Astrocyte of the cerebellum (primary cell): ENCODE measurements at places on chromosomes 1 and 21.

DNA sequence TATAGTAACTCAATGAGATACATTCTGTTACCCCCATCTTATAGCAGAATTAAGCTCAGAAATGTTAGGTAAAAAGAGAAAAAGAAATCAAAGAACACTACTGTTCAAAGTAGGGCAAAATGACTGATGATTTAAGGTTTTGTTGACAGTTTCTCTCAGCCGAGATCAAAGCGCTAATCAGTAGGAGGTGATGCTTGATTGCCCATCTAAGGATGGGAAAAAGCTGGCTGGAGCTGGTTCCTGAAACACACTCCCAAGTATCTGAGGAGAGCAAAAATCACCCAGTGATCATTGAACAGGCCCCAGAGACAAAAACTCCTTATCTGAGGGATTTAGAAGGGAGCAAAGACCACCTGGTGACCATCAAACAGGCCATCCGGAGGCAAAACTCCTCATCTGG lies 64.5 kb upstream of the CSF1 start:
- DNase-seq: no peak

GRCh38 chr1:214451596-214451995 lies 99.8 kb downstream of the PTPN14 start:
- no peak for DNase-seq

DNA sequence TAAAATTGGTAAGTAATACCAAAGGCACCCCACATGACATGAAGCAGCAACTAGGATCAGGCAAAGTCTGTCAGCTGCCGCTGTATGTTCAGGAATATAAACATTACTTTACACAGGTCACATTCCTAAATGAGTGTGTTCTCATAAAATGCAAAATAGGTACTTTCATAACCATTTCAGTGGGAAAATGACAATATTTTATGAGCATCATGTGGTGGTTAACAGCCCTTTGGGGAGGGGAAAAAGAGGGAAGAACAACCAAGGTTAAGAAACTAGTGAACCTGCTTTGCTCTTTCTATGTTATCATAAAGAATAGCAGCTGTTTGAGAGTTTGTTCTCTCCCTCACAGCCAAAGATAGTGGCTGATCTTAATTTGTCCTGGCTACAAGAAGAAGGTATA lies 105.4 kb upstream of the LBR start:
- no peak for DNase-seq

DNA sequence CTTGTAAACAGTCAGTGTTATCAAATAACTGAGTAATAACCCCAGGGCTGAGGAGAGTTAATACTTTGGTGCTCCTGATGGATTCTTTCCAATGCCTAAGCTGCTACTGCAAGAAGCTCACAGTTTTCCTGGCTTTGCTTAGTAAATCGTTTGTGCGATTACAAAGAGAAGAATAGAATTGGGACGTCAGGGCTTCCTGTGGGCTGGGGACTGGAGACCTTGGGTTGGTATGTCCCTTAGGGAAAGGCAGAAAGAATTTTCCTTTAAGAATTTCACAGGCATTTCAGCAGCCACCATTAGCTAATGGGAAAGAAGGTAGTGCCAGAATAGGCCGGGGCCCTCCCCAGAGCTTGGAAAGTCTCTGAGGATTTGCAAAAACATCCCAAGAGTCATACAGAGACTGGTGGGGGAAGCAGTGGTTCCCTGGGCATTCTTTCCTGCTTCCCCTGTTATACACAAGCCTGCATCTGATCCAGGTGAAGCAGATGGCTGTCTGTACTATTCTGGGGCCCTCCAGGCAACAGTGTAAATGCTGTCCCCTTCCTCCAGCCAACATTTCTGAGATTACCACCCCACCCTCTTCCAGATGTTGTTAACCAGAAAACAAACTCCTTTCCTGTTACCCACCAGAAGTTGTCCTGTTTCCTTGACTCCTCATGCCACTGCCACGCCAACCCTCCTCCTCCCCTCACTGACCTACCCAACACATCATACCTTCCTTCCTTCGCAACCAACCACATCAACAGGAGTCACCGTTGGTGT lies 40.2 kb downstream of the PLXNA2 start:
- DNase-seq: peak; percentile 70

GRCh38 chr1:156760092-156760795 lies 7.1 kb upstream of the PRCC start:
- DNase-seq: no peak

GRCh38 chr1:30948278-30948677 lies 39.7 kb upstream of the SDC3 start:
- DNase-seq: no peak

DNA sequence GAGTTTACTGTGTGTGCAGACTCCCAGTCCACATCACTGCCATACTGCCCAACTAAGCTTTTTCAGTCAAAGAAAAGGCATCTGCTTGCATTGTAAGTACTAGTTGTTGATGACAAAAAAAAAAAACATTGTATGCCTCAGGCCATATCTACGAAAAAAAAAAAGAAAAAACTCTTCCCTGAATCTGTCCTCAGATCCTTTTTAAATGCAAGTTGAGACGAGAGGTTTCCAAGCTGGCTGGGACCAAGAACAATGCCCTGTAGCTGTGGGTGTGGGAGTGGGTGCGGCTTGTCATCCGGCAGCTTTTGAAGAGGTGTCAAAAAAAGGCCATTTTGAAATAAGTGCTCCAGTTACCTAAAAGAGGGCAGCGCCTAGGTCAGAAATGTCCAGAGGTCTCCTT lies 29.2 kb upstream of the HHAT start:
- DNase-seq: no peak

DNA sequence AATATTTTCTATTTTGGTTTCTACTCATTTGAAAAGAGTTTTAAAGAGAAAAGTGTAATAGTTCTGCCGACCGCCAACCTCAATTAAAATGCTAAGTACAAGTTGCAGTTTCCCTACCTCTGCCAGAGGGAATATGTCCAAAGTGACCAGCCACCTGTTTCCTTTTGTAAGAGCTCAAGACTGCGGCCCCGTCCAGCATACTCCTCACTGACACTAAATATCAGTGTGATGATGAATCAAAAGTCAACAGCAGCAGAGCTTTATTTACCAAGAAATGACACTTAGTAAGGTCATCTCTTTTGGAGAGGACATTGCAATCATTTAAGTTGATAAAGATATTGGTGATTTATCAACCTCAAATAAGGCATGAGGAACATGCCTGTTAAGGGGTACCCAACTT lies 57.4 kb upstream of the NRIP1 start:
- DNase-seq: peak; percentile 6

- DNase-seq: no peak
Observed at GRCh38 chr1:47622776-47623556, 185.1 kb downstream of the FOXD2 start.

DNA sequence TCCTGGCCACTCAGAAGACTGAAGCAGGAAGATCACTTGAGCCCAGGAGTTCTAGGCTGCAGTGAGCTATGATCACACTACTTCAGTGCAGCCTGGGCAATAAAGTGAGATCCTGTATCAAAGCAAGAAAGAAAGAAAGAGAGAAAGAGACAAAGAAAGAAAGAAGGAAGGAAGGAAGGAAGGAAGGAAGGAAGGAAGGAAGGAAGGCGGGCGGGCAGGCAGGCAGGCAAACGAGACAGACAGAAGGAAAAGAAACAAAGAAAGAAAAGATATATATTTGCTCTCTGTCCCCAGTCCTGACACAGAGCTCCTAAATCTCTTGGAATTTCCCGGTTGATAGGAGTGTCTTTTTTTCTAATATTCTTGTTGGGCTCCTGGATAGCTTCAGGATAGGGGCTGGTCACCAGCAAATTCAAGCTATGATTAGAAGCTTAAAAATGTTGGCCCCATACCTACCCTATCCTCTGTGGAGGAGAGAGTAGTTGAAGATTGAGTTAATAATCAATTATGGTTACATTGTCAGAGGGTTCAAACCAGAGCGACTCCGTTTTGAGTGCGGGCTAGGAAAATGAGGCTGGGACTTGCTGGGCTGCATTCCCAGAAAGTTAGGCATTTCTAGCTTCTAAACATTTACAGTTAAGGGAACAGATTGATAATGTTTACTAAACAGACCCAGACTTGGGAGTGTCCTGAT lies 3.3 kb upstream of the MIGA1 start:
- no peak for DNase-seq

GRCh38 chr1:24193046-24193445 lies 6.0 kb upstream of the IFNLR1 start:
- no peak for DNase-seq

DNA sequence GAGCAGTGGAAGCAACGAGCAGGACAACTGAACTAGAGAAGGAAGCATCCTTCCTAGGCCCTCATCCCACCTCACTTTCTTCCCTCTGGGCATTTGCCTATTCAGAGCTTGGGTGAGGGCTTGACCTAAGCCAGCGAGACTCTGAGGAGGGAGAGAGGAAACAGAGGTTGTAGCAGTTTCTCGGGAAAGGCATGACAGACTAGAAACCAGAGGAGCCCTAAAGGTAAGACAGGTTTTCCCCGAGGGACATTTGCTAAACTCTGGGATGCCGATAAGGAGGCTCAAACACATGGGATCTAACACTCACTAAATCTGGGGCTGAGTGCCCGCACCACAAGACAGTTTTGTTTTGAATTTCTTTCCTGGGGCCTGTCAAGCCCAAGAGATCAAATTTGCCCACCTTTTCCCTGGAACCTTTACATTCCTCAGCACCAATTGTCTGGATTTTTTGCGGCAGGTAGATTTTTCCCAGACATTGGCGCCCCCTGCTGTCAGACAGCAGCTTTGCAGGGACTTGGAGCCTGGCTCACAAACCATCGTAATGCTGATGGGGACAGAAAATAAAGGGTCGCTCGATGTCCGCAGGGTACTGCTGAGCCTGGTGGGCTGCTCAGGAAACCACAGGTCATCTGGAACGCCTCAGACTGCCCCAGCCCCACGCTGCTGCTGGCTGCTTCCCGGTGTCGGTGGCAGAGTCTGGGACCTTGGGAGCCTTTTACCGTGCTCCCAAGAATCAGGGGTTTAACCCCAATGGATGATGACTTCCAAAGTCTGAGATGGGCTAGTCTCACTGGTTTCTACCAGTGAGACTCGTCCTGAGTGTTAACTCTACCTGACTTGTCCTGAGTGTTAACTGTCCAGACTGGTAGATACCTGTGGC lies 23.4 kb upstream of the TSPAN2 start:
- no peak for DNase-seq

GRCh38 chr1:55823541-55824250 lies 608.5 kb upstream of the USP24 start:
- no peak for DNase-seq

DNA sequence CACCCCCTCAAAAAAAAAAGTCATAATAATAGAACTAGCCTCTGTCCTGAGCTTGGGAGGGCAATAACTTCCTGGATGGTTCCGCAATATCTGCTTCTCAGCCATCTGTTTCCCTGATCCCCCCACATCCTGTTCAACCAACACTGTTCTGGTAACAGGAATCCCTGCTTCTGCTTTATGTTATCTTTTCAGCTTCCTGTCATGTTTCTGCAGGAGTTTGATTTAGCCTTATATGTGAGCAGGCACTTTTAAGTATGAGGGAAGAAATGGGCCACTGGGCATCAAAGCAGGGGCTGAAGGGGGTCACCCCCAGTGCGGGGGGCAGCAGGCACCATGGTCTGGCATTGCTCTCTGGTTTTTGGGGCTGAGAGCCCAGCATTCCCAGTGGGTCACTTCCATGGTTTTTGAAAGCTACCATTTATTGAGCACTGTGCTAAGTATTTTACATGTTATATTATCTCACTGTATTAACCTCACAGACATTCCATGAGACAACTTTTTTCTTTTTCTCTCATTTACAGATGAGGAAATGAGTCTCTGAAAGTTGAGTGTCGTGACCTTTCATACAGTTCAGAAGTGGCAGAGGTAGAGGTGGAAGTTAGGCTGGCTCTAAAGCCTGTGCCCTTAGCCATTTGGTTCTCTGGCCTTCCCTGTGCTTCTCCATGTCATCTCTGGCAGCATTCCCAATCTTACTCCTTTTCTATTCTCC lies 61.9 kb downstream of the DNTTIP2 start:
- DNase-seq: no peak

DNA sequence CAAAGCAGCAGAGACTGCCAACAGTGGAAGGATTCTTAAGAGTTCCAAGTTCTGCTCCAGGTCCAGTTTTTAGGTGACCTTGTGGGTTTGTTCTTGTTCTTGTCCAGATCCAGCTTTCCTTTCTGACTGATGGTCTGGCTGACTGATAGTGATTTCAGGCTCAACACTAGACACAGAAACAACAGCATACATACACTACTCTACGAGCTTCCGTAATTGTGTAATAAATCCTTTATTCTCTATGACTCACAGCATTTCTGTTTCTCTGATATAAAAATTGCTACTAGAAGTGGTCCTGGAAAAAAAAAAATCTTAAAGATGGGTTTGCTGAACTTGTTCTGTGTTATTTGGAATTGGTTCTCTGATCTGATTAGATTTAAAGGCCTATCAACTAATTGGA lies 62.2 kb upstream of the PTCH2 start:
- DNase-seq: no peak

GRCh38 chr1:243715285-243715684 lies 134.8 kb downstream of the AKT3 start:
- no peak for DNase-seq

GRCh38 chr1:146019231-146020057 lies 2.1 kb downstream of the HJV start:
- DNase-seq: no peak

DNA sequence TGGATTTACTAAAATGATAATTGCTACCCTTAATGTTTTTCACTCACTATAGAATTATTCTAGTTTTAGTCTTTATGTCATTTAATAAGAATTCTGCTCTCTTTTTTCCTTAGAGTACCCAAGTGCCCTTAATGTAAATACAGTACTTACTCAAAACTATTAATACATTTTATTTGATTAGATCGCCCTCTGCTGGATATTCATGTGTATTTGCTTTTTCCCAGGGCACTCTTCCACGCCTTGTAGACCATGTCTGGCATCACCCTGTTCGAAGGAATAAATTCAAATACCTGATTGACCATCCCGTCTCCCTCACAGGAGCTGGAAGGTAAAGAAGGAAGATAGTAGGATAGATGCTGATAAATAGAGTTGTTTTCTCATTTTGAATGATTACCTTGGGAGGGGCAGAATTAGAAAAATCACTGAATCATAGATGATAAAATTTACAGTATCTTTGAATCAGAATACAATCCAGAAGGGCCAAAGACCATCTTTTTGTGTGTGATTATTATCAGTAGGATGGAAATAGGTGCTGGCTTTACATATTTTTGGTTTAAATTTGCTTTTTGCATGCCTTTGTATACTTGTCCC lies 4.1 kb downstream of the AXDND1 start:
- DNase-seq: peak; percentile 65

- DNase-seq: no peak
Observed at GRCh38 chr1:228198977-228199590, 8.8 kb upstream of the OBSCN start.

- no peak for DNase-seq
Observed at GRCh38 chr21:16755061-16755460, 757.8 kb upstream of the CXADR start.

GRCh38 chr1:25590096-25590824 lies 26.3 kb upstream of the MAN1C1 start:
- DNase-seq: no peak

GRCh38 chr21:36461277-36461917 lies 18.5 kb downstream of the CLDN14 start:
- no peak for DNase-seq

DNA sequence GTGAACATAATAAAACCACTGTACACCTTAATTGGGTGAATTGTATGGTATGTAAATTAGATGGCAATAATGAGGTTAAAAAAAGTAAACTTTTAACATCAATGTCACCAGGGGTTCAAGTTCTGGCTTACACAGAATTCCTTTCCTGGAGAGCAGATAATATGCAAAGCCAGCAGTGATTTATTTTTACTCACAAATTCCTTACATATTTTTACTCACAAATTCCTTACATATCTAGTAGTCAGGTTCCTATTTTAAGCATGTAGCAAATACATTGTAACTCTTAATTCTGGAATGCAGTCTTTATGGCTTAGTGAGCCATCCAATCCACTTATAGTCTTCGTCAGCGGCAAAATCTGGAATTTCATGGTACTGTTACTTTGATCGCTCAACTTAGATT lies 1.3 kb upstream of the UBE4B start:
- DNase-seq: no peak
